ENCODE measurements at places on chromosomes 4 and X.
A peak's percentile ranks its signal among the peaks of the same experiment; 100 is the strongest.

GRCh38 chrX:153906126-153906917, 1.8 kb downstream of the AVPR2 start:
- DNase-seq = no peak

DNA sequence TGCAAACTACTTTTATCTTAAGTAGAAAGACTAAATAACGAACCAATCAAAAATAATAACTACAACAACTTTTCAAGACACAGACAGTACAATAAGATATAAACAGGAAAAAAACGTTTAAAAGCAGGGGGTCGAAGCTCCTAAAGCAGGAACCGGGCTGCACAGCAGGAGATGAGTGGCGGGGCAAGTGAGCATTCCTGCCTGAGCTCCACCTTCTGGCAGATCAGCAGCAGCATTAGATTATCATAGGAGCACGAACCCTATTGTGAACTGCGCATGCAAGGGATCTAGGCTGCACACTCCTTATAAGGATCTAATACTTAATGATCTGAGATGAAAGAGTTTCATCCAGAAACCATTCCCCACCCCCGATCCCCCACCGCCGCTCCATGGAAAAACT, 146.2 kb downstream of the TEX11 start:
- DNase-seq = no peak

DNA sequence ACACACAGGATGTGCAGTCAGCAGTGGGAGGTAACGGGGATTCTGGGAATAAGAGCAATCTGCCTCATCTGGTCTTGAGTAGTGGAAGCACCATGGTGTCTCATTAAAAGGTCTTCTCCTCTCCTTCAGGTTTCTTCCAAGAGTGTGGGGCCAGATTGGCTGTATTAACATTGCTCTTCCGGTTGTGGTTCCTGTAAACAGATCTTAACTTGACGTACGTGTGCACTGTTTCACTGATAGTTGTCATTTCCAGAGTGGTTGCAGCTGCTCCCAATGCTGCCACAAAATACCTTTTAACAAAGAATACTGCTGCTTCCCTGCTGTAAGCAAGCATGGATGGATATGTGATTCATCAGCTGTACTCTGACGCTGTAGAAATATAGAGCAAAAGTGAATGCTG, 1443.4 kb upstream of the TENM3 start:
- no peak for DNase-seq

DNA sequence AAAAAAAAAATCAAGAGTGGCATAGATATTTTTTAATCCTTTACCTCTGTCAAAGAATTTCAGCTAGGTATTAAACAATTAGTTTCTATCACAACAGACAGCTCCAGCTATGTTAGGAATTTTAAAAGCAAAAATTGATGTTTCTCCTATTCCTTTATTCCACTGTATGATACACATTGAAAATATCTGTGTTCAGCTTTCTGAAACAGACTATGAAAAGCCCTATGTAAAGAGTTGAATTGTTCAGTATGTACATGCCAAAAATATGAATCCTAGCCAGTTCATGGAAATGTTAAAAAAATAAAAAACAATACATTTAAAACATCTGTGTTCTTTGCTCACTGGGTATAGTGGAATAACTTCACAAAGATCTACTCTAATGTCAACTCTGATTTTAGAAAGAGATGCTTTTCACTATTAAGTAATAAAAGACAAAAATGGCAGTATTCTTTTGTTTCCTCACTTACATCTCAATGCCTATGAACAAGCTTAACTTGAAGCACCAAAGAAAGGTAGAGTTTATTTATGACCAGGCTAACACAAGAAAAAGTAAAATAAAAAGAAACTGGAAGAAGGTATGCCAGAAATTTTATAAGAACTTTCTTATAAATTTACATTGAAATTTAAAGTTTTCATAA, 32.1 kb downstream of the FBXW7 start:
- no peak for DNase-seq

GRCh38 chr4:77141964-77142645, 14.9 kb upstream of the CCNG2 start:
- DNase-seq = peak; percentile 34

DNA sequence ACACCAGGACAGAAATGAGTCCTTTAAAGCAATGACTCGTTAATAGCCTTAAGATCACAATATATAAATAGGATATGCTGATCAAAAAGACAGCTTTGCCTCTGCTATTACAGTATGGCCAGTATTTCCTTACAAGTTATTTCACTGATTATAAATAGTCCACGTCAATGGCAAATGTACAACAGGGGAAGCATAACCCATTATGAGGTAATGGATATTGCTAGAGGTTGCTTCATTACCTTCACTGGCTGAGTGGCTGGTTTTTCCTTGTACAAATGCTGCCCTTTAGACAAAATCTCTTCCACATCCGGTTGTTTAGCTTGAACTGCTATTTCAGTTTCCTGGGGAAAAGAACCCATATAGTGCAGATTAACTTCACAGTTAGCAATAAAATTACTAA, 764.6 kb upstream of the FTHL17 start:
- no peak for DNase-seq

DNA sequence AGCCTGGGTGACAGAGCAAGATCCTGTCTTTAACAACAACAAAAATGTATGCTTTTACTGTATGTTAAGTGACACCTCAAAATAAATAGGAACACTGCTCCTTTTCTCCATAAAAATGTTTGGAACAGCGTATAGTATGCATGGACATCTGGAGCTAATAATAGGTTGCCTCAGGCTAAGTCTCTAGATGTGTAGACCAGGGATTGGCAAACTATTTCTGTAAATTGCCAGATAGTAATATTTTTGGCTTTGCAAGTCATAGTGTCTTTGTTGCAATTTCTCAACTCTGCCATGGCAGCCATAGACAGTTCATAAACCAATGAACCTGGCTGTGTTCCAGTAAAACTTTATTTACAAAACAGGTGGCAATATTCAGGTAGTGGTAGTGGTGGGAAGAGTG, 76.6 kb upstream of the CBLL2 start:
- no peak for DNase-seq

DNA sequence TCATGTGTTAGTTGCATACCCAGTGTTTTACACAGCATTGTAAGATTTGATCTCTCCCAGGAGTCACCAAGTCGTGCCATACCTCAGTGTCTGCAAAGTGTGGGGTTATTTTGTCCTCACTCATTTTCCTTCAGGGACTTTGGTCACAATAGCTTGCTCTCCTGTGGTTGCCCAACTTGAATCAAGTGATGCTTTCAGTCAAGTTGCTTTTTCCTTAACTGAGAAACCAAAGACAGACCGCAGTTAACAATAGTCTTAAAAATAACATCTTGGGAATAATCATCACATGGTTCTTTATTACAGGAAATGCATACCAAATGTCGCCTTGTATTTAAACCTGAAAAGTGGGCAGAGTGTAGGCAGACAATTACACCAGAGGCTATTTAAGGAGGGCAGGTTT, 44.5 kb upstream of the NDP start:
- DNase-seq = no peak

DNA sequence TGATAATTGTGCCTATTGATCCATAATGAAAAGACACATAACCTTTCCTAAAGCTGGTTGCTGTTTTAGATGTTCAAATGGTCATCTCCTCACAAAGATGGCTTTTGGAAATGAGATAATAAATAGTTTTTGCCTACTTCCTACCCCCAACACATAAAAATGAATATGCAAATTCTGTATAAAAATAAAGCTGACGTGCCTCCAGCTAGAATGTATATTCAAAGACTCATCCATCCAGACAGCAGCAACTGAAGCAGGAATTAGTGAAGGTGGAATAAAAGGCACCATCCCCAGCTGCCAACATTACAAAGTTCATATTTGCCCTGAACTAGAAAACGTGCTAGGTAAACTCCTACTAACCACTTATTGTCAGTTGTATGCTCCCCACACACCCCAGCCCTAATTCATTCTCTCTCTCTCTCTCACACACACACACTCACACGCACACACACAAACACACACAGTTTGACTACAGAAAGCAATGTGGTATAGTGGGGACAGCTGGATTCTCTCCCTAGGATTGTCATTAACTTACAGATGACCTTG, 53.6 kb downstream of the PCDH19 start:
- DNase-seq = no peak

GRCh38 chrX:16466640-16467432, 183.1 kb upstream of the S100G start:
- DNase-seq = no peak

DNA sequence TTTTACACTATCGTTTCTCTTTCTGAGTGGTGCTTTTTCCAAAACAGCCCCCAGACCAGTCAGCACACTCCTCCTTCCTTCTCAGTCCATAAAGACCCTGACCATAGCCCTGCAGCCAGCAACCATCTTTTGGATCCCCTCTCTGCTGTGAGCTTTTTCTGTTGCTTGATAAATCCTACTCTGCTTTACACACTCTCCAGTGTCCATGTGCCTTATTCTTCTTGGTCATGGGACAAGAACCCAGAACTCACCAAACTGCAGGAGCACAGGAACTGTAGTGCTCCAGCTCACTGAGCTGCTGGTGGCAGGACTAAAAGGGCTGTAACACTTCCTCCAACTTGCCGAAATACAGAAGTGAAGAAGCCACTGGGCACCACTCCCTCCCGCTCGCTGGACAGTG, 32.5 kb downstream of the COX18 start:
- DNase-seq = no peak

DNA sequence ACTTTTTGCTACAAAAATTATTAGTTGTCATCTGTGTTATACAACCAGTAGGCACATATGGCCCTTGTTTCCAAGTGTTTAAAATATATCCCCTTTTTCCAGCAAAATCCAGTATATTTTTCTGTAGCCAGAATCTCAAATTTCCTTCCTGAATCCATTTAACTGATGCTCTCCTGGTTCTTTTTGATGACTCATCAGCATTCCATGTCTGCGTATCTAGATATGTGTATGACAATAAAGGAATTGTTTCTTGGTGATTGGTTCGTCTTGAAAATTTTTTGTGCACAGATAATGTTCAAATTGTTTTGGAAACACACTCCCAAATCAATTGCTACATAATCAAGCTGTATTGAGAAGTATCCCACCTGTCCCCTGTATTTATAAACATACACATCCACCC, 98.3 kb downstream of the ITM2A start:
- DNase-seq = no peak

DNA sequence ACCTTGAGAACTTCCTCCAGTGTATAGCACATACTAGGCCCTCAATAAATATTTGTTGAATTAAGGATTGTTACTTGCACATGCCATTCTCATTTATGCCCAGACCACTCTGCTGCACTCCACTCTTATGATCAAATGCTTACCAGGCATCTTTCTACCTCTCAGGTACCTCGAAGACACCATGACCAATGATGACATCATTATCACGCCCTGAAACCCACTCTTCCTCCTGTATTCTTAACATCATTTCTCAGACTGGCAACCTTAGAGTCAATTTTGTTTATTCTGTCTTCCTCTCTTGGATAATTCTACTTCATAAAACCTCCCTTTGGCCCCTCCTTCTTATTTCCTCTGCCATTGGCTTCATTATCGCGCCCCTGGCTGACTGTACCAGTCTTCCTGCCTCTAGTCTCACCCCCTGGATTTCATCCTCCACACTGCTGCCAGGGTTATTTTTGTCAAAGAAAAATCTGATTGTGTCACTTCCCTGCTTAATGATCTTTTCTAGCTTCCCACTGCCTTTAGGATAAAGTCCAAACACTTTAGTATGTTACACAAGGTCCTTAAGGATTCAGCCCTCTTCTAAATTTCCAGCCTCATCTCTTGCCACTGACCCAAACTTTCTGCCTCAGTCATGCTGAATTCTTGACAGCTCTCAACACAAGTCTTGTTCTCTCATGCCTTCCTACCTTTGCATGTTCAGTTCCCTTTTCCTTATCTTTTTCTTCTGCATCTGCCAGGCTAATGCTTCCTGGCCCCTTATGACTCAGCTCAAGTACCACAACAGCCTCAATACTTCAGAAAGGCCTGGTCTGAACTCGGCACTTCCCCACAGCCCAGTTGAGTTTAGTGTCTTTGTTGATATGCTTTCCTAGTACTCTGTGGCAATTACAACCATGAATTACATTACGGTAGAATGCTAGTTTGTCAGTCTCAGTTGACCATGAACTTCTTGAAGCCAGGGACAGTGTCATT, 45.8 kb downstream of the HDAC8 start:
- DNase-seq = no peak

DNA sequence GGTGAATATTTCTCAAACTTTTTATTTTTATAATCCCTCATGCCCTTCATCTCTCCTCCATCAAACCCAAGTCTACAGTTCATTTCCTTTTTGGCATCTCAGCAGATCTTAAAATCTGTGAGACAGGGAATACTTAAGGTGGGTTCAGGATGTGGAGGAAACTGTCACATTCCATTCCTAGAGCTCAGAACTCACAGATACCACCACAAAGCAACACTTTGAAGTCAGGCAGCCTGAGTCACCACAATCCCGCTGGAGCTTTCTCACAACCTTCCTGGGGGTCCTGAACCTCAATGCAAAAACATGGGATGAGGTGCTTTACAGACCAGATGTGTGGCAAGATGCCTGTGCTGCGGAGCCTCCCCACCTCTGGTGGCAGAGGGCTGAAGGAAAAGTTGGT, 63.2 kb downstream of the HHIP start:
- DNase-seq = no peak

DNA sequence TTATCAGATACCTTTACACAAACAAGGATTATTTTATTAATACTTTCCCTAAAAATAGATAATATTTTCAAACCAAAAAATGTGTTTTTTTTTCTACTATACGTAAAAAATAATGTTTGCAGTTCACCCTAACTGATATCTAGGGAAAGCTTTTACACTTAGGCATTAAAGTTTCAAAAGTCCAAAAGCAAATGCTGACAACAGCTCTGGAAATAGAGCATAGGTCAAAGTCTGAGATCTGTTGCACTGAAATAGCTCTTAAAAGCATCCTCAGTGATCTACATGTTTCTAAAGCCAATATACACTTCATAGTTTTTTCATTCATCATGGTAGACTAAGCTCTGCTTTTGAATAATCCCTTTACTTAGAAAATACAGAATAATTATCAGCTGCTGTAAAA, 222.8 kb downstream of the TRAM1L1 start:
- DNase-seq = no peak

GRCh38 chrX:131901546-131901945, 121.6 kb upstream of the STK26 start:
- DNase-seq = no peak

- no peak for DNase-seq
Measured at GRCh38 chr4:113300471-113300928, 251.0 kb downstream of the ANK2 start.

- no peak for DNase-seq
Measured at GRCh38 chr4:26065833-26066232, 151.8 kb downstream of the SMIM20 start.

GRCh38 chr4:79756140-79756895, 316.7 kb downstream of the ANTXR2 start:
- no peak for DNase-seq

DNA sequence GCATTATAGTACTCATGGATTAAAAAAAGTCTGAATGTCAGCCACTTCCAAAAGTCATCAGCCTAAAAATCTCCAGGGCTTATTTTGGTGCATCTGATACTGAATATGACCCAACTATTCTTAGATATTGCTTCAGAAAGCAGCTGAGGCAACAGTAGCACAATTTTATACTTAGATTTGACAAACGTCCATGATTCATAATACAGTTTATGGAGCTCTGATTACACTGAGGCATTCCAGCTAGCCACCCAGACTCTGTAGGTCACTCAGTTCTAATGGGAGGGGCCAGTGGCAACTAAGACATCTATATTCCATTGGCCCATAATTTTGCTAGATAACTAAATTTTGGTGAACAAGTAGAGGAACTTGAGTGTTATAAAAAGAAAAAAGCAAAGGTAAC, 10.3 kb downstream of the SPATA4 start:
- no peak for DNase-seq
